ENCODE measurements at places on chromosomes 7 and 10.

- DNase-seq: peak; percentile 44
These were observed 4.8 kb downstream of the SH3PXD2A start for GRCh38 chr10:103850572-103850895.

GRCh38 chr7:138981332-138982203 lies at the start of gene KIAA1549:
Gene KIAA1549, minus strand, starts transcription at chr7:138981389. Its CDS starts 120 bp downstream, at chr7:138981269.
- peak; percentile 53 for DNase-seq

DNA sequence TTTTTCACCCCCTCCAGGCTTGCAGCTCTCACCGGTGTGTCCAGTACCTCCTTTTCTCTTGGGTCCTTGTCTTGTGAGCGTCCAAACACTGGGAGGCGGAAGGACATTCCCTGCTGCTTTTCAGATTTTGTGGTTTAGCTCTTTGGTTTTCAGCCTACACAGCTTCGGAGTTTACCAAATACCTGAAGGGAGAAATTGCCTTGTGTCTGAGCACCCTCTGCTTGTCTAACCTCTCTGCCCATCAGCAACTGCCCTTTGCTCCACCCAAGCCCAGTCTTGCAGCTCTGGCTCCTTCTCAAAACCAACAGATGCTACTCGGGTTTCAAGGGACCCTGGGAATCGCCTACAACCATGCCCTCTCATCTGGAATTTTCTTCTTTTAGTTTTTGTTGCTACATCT lies 519.1 kb upstream of the IGFBP3 start:
- DNase-seq: no peak

GRCh38 chr10:7625836-7626235 lies 40.9 kb downstream of the ITIH5 start:
- DNase-seq: no peak

GRCh38 chr7:148435715-148436114 lies 154.9 kb upstream of the C7orf33 start:
- DNase-seq: no peak
